H54 (cell line): ENCODE measurements at places on chromosomes 6 and 20.

DNA sequence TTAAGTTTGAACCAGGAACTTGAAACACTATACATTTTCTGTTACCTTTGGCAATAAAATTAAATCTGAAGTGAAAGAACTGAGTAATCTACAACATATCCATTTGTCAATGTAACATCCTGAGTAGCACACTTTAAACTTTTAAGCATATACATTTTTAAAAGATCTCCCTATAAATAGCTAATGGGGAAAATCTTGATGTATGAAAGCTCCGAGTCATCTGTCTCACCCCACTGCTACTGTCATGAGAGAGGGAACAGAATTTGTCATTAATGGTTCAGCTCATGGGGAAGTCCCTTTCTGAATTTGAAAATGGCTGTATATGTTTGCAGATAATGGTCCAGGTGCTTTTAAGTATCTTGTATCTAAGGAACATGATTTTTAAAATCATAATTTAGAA lies 55.2 kb upstream of the NOX3 start:
- no peak for DNase-seq

GRCh38 chr6:34772940-34773339 lies 15.6 kb downstream of the SNRPC start:
- no peak for DNase-seq

GRCh38 chr6:127932708-127933107 lies 31.9 kb upstream of the THEMIS start:
- no peak for DNase-seq

- no peak for DNase-seq
Measured at GRCh38 chr20:64105846-64106434, 1.4 kb downstream of the NPBWR2 start.

DNA sequence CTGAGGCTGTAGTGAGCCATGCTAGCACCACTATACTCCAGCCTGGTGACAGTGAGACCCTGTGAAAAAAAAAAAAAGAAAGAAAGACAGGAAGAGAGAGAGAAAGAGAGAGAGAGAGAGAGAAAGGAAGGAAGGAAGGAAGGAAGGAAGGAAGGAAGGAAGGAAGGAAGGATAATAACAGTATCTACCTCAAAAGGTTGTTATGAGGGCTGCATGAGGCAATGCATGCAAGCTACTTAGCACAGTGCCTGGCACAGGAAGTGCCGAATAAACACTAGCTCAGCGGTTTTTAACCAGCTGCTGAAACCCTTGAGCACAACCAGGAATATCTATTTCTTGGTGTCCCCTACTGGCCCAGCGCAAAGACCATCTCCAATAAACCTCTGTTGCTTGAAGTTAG lies 62.3 kb upstream of the TBC1D7 start:
- DNase-seq, result no peak

DNA sequence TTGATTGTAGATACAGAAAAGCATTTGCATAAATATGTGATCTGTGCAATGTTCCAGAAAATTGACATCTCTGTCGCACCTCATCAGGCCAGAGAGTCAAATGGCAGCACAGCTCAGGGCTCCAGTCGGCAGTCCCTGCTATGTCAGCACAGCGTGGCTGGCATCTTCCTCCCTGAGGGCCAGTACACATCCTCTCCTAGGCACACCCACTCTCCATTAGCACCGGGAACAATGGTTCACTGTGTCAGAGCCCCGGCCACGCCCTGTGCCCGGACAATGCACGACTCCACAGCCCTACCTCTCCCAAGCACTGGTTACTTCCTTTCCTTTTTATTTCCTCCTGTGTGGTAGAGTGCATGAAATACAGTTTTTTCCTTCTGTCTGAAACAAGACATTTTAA lies 114.9 kb downstream of the FOXC1 start:
- DNase-seq, result peak; percentile 58

GRCh38 chr20:32505723-32506473 lies 79.2 kb downstream of the NOL4L start:
- no peak for DNase-seq

GRCh38 chr6:35911871-35912653 lies 8.8 kb downstream of the SRPK1 start:
- no peak for DNase-seq

DNA sequence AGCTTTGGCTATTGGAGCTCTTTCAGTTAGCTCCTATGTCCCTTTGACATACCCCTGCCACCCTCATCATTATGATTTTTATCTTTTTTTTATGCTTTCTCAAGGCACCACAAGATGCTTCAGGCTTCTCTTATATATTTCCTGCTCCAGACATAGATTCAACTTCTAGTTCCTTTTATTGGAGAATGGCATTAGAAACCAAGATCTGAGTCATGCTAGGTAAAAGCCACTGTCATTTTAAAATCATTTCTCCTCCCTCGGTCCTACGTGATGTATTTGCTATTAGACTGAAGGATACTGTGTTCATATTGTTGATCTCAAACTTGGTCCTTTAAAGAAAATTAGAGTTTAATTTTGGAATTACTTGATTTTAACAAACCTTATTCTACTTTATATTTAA lies 8.3 kb downstream of the TENT5A start:
- DNase-seq, result no peak

DNA sequence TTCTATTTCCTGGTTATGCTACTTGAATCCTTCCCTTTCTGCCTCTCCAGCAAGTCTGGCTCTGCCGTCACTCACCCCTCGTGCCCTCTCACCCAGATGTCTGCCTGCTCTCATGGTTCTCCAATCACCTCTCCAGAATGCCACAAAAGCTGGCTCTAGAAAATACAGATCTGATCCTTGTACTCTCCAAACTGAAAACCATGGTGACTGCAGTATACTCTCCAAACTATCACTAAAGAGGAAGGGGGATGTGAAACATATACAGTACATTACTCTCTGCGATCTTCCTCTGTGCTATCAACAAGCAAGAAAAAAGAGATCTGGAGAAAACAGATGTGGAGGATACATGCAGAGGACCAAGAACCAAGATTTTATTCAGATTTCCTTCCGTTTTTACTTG lies 91.1 kb downstream of the ATXN1 start:
- DNase-seq, result no peak

DNA sequence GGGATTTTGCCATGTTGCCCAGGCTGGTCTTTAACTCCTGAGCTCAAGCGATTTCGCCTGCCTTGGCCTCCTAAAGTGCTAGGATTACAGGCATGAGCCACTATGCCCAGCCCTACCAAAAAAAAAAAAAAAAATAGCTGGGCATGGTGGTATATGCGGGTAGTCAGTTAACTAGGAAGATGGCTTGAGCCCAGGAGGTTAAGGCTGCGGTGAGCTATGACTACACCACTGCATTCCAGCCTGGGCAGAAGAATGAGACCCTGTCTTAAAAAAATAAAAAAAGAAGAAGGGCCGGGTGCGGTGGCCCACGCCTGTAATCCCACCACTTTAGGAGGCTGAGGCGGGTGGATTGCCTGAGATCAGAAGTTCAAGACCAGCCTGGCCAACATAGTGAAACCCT lies 50.2 kb downstream of the ELOVL2 start:
- no peak for DNase-seq

DNA sequence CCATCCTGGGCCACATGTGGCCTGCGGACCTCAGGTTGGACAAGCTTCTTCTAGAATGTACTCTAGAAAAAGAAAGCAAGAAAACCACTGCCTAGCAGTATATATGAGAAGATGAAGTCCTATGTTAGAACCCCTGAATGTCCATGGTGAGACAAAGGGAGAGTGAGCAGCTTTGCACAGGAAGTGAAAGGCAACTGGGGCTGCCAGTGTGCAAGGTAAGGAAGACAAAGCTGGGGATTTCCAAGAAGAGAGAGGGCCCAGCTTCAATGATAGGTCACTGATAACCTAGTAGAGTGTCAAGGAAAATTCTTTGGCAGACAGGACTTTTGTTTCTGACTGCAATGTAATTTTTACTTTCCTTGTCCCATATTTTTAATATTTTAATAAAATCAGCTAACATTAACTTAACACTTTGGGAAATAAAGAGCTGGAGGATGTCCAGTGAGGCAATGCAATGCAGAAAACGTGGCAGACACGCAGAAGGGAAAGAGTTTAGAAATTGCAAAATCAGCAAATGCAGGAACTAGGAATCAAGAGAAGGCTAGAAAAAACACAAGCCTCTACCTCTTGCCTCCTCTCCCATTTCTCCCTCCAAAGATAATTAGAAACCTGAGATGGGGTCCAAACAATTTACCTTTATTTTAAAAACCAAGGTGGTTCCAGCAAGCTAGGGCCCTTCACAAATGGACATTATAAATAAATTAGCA lies 47.4 kb downstream of the CYP39A1 start:
- DNase-seq, result no peak

GRCh38 chr6:94065707-94066337 lies 646.5 kb upstream of the EPHA7 start:
- no peak for DNase-seq

DNA sequence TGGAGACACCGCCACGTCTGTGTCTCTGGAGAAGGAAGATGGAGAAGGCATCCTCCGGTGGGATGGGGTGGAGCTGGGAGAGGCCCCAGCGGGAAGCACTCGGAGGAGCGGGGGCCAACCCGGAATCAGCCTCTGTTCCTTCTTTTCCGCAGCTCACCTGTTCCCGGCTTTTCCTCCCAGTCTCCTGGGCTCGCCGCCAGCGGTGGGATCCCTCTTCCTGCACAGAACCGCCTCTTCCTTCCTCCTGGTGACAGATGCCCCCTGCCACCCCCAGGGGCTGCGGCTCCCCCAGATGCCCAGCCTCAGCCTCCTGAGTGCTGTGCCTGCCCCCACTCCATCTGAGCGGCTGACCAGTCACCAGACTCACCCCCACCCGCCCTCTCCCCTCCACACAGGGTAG lies 23.3 kb downstream of the RAMACL start:
- DNase-seq, result no peak

GRCh38 chr6:72363844-72364740 lies 257.8 kb upstream of the KCNQ5 start:
- DNase-seq, result peak; percentile 53

GRCh38 chr6:125406741-125407140 lies 105.0 kb upstream of the HDDC2 start:
- DNase-seq, result no peak

- DNase-seq, result no peak
Measured at GRCh38 chr6:41921712-41921998, 356 bp downstream of the BYSL start.

DNA sequence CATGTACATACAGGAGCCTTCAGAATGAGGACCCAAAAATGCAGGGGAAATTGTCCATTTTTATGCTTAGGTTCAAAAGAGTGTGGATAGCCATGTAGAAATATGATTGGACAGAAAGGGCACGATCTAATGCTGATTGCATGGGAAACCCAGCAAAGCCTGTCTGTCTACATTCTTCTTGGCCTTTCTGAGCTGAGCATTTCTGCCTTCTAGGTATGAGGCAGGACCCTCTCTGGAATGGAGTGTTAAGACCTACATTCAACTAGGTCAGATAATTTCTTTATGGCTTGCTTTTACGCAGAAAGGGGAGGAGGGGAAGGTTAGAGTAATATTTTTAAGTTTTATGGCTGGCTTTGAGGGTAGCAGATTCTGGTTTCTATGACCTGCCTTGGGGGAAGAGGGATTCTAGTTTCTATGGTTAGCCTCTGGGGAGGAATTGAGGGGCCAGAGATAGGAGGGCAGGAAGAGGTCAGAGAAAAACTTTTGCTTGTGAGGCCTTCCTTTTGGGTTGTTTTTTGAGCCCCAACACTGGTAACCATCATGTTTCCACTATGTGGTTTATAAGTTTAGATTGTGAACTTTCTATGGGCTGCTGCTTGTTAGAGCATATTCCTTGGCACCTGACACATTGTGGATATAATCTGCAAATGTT lies 63.5 kb downstream of the LYRM2 start:
- DNase-seq, result no peak

GRCh38 chr20:40943591-40943990 lies 85.0 kb upstream of the TOP1 start:
- no peak for DNase-seq

DNA sequence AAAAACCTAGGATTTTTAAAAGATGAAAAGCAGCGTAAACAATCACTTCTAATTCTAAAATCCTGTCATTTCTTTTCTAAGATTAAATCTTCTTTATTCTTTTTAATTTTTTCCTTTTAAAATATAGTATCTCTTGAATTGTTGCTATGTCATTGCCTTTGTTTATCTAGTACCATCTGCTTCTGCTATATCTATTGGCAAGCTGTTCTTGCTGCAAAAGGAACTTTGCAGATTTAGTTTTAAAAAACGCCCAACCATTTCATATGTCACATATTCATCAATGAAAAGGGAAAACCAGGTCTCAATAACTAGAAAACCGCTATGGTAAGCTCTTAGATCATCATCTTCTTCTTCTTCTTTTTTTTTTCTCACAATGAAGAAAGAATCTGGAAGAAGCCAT lies 11.5 kb upstream of the EEF1A1 start:
- DNase-seq, result no peak

DNA sequence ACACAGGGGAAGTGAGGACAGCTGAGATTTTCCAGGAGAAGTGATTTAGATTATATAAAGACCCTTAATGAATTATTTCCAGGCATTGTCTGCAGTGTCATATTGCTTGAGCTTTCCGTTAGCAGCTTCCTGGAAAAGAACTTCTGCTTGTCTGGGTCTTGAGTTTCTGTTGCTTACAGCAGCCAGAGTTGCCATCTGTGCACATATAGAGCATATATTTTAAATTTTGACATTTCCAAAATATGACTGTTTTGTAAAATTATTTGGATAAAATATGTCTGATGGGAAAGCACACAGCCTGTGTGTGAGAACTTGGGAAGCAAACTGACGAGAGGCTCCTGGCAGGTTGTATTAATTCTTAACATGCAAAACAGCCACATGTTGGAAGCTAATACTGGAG lies 21.0 kb upstream of the NKX2-2 start:
- no peak for DNase-seq

DNA sequence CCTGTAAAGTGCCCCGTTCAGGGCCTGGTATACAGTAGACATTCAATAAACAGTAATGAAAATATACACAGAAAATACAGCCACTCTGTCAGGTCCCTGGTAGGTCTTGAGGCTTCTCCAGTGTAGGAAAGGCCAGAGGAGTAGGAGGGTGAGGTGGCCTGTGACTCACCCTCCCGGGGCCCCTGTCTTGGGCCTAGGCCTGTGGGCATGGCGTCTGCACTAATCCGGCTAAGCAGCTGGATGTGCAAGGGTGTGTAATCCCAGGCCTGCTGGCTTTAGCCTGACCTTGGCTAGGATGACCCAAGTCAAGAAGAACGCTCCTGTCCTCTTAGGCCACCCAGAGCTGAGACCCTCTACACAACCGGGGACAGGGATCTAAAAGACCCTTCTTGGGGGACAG lies 84.9 kb downstream of the KCNB1 start:
- peak; percentile 86 for DNase-seq

DNA sequence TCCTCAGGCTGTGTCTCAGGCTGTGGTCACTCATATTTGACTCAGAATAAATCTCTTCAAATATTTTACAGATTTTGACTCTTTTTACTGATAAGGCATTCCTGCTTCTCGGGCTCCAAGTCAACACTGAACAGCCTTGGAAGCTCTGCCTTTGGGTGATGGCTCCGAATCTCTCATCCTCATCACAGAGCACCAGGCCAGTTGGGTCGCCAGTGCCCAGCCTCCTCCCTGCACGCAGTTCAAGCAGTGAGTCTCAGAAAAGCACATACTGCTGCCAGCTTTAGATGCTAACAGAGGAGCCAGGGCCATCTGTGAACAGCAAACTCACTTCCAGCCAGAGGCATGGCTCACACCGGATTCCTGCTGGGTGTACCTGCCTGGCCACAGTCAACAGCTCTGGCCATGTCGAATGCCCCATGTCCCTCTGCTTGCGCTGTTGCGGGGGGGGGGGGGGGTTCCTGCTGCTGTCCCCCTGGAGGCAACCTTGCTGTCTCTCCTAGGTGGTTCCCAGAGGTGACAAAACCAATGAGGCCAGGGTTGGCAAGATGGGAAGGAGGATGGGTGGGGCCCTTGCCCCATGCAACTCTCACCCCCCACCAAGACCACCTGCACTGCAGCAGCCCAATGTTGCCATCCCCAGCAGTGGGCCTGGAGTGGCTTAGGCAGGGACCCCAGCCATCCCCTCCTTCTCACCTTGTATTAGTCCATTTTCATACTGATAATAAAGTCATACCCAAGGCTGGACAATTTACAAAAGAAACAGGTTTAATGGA lies 248.8 kb downstream of the ERMARD start:
- no peak for DNase-seq
